Activated CD8-positive, alpha-beta memory T cell treated with anti-CD3 and anti-CD28 coated beads, Interleukin-2, amount 50 U/mL, for 4 hours (primary cell): ENCODE measurements at places on chromosomes 7 and 10.

DNA sequence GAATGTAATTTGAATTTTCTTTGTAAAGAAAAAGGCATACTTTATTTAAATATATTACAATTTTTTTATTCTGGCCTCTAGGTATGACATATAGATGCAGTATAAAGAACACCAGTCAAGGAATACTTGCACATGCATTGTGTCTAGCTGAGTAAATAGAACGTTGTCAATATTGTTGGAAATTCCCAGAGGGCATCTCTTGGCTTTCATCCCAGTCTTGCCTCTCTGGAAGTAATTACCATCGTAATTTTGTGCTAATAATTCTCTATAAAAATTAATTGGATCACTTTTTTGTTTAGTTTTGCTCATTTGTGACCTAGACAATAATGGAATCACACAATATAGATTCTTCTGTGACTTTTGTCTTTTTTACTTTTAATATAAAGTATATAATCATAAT lies 1052.3 kb upstream of the CELF2 start:
- DNase-seq = no peak

DNA sequence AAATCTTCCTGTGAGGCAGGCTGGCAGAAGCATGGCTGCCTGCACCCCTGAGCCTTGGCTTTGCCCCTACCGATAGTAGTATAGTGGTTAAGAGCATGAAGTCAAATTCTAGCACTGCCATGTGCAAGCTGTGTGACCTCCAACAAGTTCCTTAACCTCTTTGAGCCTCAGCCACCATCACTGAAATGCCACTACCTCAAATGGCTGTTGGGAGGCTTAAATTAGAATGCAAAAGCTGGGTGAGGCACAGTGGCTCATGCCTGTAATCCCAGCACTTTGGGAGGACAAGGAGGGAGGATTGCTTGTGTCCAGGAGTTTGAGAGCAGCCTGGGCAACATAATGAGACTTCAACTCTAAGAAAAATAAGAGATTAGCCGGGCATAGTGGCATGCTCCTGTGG lies 8.4 kb downstream of the SFRP5 start:
- DNase-seq = no peak

GRCh38 chr10:131436458-131436857 lies 124.9 kb upstream of the TCERG1L start:
- DNase-seq = no peak

GRCh38 chr7:105756367-105756766 lies 120.0 kb downstream of the ATXN7L1 start:
- no peak for DNase-seq

DNA sequence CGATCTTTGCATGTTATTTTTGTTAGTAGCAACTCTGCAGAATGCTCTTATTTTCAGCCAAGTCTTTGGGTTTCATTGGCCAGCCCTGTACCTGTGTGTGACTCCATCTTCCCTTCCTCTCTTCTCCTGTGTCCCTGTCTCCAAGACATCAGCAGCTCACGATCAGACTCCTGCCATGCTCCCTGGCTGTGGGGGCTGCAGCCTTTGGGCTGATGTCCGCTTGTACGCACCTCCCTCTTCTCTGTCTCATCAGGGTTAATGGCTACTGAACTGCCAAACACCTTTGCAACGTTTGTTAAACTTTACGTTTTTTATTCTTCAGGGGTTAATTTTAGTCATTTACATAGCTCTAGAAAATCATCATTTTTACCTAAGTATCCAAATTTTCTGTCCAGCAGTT lies 103.5 kb upstream of the RET start:
- no peak for DNase-seq

GRCh38 chr10:84921701-84922100 lies 593.3 kb downstream of the CCSER2 start:
- no peak for DNase-seq

- no peak for DNase-seq
Observed at GRCh38 chr7:109890622-109891021, 1200.3 kb upstream of the LRRN3 start.

- DNase-seq = no peak
Observed at GRCh38 chr7:35485436-35485835, 209.5 kb downstream of the HERPUD2 start.

GRCh38 chr10:14731875-14732512 lies 42.7 kb downstream of the FAM107B start:
- no peak for DNase-seq

GRCh38 chr10:28971764-28972163 lies 294.4 kb downstream of the BAMBI start:
- DNase-seq = no peak

DNA sequence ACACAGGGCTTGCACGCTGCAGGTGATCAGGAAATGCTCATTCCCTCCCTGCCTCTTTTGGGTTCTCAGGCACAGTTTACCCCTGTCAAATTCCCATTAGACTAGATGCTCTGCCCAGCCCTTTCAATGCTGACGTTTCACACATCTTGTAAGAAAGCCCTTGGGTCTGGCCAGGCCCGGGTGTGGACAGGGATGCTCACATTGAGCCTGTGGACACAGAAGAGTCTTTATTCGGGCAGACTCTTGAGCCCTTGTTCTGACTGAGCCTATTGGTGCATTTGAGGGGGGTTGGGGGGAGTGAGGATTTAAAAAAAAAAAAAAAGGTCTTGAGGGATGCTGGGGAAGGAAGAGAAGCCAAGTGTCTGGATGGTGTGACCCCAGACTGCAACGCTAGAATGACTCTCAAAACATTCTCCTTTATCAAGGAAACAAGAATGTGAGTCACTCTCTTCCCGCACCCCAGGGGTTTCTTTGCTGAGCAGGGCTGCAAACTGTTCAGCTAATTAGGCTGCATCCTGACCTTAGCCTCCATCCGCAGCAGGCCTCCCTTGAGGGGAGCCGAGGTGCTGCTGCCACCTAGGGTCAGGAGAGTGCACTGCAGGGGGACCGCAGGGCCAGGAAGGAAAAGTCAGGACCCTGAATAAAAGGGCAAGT lies 53.6 kb upstream of the TMEM72 start:
- DNase-seq = peak; percentile 56

GRCh38 chr10:101566333-101567164 lies 21.5 kb downstream of the POLL start:
- no peak for DNase-seq

DNA sequence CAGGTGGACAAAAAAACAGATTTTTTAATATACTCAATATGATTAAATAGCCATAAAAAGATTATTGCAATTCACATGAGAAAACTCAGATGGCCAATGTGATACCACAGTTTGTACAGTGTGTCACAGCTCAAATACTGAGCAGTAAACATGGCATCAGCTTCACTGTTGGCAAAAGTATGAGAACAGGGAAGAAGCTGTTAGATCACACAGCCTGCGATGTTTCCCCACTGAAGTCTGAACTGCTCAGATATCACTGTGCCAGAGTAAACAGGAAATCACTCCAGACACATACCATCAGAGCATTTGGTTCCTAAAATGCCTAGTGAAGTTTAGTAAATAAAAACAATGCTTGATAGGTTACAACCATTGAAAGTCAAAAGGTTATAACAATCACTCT lies 347.8 kb downstream of the ETV1 start:
- no peak for DNase-seq

DNA sequence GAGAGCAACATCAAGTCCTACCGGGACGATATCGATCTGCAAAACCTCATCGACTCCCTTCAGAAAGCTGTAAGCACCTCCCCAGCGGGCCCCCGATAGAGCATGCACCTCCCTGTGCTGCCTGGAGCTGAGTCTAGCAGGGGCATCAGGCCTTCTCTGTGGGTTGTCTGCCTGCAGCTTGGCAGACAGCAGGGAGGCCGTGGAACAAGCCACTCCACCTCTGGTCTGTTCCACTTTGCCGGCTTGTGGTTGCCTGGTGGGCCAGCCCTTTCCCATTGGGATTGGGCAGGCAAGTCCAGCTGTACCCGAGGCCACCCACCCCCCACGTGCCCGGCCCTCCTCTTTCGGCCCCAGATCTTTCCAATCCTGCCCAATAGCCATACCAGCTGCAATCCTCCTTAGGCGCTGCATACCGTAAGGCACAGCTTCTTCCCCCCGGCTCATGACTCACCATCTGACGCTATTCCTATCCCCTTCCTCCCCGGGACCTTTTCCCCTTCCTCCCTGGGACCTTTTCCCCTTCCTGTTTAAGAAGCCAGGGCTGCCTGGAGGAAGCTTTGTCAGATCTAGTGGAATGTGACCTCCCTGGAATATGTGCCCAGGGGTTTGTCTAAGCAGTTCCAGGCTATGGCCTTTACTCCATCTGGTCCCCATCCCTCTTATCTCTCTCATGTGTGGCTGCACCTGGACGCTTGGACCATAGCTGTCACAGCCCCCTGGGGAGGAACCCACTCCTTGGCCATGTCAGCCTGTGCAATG lies 28.1 kb upstream of the SH2D4B start:
- no peak for DNase-seq
